Aorta (tissue), 5 donors: ENCODE measurements at places on chromosomes 5 and 9. TPM values are rescaled to one million over a fixed set of nuclear protein-coding genes. Genes with fewer than 3 reads are reported as not detected.

DNA sequence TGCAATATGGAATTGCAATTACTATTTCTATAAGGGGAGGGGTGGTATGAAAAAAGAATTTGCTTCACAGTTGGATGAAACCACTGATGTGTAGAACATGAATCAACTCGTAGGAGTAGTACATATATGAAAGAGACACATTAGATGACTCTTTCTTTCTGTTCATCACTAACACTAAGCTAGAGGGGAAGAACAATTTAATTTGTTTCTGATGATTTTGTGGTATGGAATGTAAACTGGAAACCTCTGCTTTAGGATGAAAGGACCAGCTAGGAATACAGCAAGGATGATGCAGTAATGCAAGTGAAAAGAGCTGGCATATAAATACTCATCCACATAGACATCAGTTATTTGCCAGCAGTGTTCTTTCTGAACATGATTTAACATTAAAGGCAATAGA lies 113.4 kb downstream of the PAPPA start:
- H3K27ac ChIP-seq, result no peak overlapping the region
- no peak for DNase-seq
- H3K27me3 ChIP-seq, result no peaks in the 10 kb centered on the region
- no peaks in the 10 kb centered on the region for H3K36me3 ChIP-seq
- no peak overlapping the region for H3K4me3 ChIP-seq
- no peaks in the 10 kb centered on the region for H3K4me1 ChIP-seq

The ANKRD20A1 gene
- total RNA-seq, result 1.9 TPM

GRCh38 chr5:73122875-73123810 lies 2.8 kb downstream of the TMEM171 start:
- DNase-seq, result no peak
- no peaks in the 10 kb centered on the region for H3K27me3 ChIP-seq
- no peak overlapping the region for H3K4me3 ChIP-seq
- no peaks in the 10 kb centered on the region for H3K36me3 ChIP-seq

- no peaks in the 10 kb centered on the region for H3K27me3 ChIP-seq
- no peak overlapping the region for H3K4me3 ChIP-seq
- H3K27ac ChIP-seq, result peak overlapping the region; percentile 70
- peaks cover 6% of the 10 kb centered on the region for H3K4me1 ChIP-seq
- no peak for DNase-seq
These were observed 4.9 kb downstream of the NEK6 start for GRCh38 chr9:124262649-124262972.

DNA sequence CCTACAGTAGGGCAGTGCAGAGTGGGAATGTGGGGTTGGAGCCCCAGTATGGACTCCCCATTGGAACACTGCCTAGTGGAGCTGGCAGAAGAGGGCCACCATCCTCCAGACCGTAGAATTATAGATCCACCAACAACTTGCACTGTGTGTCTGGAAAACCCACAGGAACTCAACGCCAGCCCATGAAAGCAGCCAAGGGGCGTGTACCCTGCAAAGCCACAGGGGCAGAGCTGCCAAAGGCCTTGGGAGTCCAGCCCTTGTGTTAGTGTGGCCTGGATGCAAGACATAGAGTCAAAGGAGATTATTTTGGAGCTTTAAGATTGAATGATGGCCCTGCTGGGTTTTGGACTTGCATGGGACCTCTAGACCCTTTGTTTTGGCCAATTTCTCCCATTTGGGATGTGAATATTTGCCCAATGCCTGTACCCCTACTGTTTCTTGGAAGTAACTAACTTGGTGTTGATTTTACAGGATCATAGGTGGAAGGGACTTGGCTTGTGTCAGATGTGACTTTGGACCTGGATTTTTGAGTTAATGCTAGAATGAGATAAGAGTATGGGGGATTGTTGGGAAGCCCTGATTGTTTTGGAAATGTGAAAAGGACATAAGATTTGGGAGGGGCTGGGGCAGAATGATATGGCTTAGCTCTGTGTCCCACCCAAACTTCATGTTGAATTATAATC lies 266.8 kb downstream of the SEMA5A start:
- H3K27ac ChIP-seq, result no peak overlapping the region
- H3K27me3 ChIP-seq, result no peaks in the 10 kb centered on the region
- no peaks in the 10 kb centered on the region for H3K36me3 ChIP-seq
- no peak overlapping the region for H3K4me3 ChIP-seq
- H3K4me1 ChIP-seq, result no peaks in the 10 kb centered on the region
- DNase-seq, result no peak

GRCh38 chr9:89841456-89841855 lies 236.6 kb downstream of the GADD45G start:
- H3K27ac ChIP-seq, result no peak overlapping the region
- H3K36me3 ChIP-seq, result no peaks in the 10 kb centered on the region
- no peak overlapping the region for H3K4me3 ChIP-seq
- DNase-seq, result no peak
- H3K27me3 ChIP-seq, result no peaks in the 10 kb centered on the region

DNA sequence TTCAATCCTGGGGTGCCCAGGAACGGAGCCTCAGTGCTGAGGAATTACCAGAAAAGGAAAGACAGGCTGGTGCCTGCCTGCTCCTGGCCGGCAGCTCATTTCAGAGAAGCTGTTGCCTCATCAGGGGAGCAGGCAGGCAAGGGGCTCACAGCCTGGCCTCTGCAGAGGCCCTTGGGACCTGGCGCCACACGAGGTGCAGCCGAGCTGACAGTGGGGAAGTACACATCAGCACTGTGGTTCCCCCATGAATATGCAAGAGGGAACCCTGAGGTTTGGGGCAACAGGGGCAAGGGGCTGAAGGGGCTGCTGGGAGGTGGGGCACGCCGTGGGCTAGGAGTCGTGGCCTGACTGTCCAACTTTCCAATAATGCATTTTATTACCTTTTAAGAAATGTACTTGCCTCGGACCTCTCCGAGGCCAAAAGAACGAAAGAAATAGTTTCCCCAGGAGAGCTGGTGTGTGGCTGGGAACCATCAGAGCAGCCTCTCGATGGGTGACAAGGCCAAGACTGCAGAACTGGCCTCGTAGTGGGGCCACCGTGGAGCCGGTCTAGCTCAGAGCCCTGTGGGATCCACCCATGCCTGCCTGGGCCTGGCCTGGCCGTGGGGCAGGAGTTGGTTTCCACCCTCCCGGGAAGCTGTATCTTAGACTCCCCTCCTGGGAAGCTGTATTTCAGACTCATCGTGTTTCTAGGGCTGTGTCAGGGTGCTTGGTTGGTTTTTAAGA lies 198.6 kb downstream of the PAX5 start:
- H3K4me3 ChIP-seq, result no peak overlapping the region
- no peak for DNase-seq
- no peaks in the 10 kb centered on the region for H3K4me1 ChIP-seq
- no peaks in the 10 kb centered on the region for H3K27me3 ChIP-seq
- H3K27ac ChIP-seq, result no peak overlapping the region

GRCh38 chr9:83266331-83266665 lies 203.4 kb upstream of the RASEF start:
- no peaks in the 10 kb centered on the region for H3K36me3 ChIP-seq
- no peak overlapping the region for H3K4me3 ChIP-seq
- no peak for DNase-seq
- no peaks in the 10 kb centered on the region for H3K4me1 ChIP-seq
- H3K27me3 ChIP-seq, result no peaks in the 10 kb centered on the region

GRCh38 chr5:123455640-123456039 lies 32.4 kb upstream of the CEP120 start:
- H3K27me3 ChIP-seq, result no peaks in the 10 kb centered on the region
- no peaks in the 10 kb centered on the region for H3K36me3 ChIP-seq
- no peaks in the 10 kb centered on the region for H3K4me1 ChIP-seq
- no peak for DNase-seq

The C9orf78 gene
- 38.1 TPM for total RNA-seq

DNA sequence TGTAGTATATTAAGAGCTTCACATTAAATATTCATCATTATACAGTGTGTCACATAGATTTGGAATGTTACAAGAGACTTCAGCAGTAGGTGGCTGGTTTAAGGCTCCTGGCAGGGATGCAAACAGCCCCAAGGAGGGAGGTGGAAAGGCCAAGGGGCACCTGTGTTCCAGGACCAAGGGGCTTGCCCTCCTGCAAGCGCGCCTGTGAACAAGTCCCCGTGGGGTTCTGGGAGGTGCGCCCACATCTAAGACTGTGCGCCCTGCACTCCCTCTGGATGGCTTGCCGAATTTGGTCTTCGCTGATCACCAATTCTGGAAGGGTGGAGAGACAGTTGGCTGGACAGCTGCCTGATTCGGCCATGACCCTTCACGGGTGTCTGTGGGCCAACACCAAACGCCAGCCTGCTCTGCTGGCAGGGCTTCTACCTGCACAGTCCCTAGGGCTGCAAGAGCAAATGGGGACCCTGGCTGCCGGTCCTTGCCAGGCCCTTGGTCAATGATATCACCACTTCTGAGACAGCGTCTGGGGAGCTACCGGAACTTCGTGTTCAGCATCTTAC lies 12.1 kb upstream of the SLC25A51 start:
- H3K4me3 ChIP-seq, result no peak overlapping the region
- H3K36me3 ChIP-seq, result no peaks in the 10 kb centered on the region
- H3K27ac ChIP-seq, result no peak overlapping the region
- DNase-seq, result no peak
- no peaks in the 10 kb centered on the region for H3K4me1 ChIP-seq
- H3K27me3 ChIP-seq, result no peaks in the 10 kb centered on the region

- H3K27me3 ChIP-seq, result no peaks in the 10 kb centered on the region
- no peak overlapping the region for H3K4me3 ChIP-seq
- no peaks in the 10 kb centered on the region for H3K4me1 ChIP-seq
- no peak overlapping the region for H3K27ac ChIP-seq
- DNase-seq, result no peak
These were observed 72.9 kb downstream of the BAAT start for GRCh38 chr9:101311758-101312420.

The SPINK6 gene
- not detected for total RNA-seq

GRCh38 chr9:135037521-135038250 lies 49.8 kb upstream of the OLFM1 start:
- no peaks in the 10 kb centered on the region for H3K4me1 ChIP-seq
- H3K27ac ChIP-seq, result no peak overlapping the region
- H3K36me3 ChIP-seq, result no peaks in the 10 kb centered on the region

DNA sequence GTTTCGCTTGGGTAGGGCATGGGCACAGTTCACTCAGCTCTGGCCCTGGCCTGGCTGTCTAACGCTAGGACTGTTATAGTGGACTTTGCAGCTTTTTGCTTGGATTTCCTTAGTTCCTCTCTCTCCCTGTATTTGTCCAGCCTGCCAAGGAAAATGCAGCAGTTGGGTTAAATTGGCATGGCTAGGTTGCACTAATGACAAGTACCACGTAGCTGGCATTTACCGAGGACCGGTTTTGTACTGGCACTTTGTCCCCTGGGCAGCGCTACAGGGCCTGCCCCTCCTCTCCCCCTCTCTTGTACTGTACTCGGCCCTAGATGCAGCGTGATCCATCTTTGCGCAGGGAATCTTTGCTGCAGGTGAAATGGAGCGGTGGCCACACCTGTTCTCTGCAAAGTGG lies 2.4 kb downstream of the WDR5 start:
- no peak for DNase-seq
- no peaks in the 10 kb centered on the region for H3K27me3 ChIP-seq
- H3K36me3 ChIP-seq, result peaks cover 9% of the 10 kb centered on the region
- H3K4me3 ChIP-seq, result no peak overlapping the region

The ALDH1A1 gene
- total RNA-seq, result 107 TPM

DNA sequence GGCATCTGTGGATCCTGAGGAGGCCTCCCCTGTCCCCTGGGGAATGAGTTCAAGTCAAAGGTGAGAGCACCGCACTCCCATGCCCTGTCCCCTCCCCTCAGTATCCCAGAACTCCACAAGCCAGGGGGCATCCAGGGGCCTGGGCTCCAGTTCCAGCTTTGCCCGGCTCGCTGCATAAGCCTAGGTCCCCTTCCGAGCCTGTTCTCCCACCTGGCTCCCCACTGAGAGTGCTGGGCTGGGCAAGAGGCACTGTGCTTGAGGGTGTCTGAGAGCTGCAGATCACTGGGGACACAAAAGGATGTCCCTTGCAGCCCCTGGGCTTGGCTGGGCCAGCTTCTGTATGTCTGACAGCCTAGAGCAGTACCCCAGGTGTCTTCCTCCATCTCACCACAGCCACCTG lies 4.6 kb downstream of the DOK3 start:
- H3K4me3 ChIP-seq, result no peak overlapping the region
- no peaks in the 10 kb centered on the region for H3K36me3 ChIP-seq
- H3K4me1 ChIP-seq, result no peaks in the 10 kb centered on the region
- peak; percentile 68 for DNase-seq

The CTXN3 gene
- not detected for total RNA-seq

- no peak for DNase-seq
- no peak overlapping the region for H3K4me3 ChIP-seq
- H3K4me1 ChIP-seq, result peaks cover 2% of the 10 kb centered on the region
- no peaks in the 10 kb centered on the region for H3K36me3 ChIP-seq
These were observed 35.5 kb downstream of the EFNA5 start for GRCh38 chr5:107634981-107635848.

The CYSTM1 gene
- total RNA-seq, result 44.7 TPM

The IFNB1 gene
- total RNA-seq, result not detected

GRCh38 chr5:53473633-53474032 lies 6.8 kb upstream of the FST start:
- H3K4me1 ChIP-seq, result no peaks in the 10 kb centered on the region
- H3K36me3 ChIP-seq, result no peaks in the 10 kb centered on the region
- no peak overlapping the region for H3K27ac ChIP-seq

DNA sequence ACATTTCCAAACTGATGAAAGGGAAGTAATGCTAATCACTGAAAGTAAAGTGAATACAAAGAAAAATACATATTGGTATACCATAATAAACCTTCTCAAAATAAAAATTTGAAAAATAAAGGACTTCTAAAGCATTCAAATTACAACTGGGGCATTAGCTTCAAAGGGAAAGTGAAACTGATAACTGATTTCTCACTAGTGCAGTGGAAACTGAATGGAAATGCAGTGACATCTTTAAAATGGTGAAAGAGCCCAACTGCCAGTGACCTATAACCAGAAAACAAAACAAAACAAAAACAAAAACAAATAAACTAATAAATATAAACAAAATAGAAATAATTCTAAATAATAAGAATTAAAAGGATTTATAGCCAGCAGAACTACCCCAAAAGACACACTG lies 297.5 kb upstream of the GRIN3A start:
- H3K36me3 ChIP-seq, result no peaks in the 10 kb centered on the region
- H3K27me3 ChIP-seq, result no peaks in the 10 kb centered on the region
- no peak overlapping the region for H3K4me3 ChIP-seq
- no peak for DNase-seq
- no peak overlapping the region for H3K27ac ChIP-seq
- H3K4me1 ChIP-seq, result no peaks in the 10 kb centered on the region

DNA sequence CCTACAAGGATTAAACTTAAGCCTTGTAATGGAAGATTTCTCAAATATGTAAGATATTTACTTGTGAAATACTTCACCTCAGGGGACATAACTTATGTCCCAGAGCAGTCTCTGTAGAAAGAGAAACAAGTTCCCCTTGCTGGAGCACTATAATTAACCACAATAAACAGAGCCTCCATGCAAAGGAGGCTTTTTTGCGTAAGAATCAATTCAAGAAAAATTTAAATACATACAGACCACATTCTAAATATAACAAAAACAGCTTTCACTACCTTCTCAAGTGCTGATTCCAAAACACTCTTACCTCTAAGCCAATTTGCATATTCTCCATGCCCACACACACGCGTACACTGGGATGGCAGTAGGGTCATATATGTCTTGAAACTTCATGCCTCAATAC lies 30.7 kb upstream of the CCNB1 start:
- no peaks in the 10 kb centered on the region for H3K27me3 ChIP-seq
- no peak overlapping the region for H3K27ac ChIP-seq
- H3K4me1 ChIP-seq, result no peaks in the 10 kb centered on the region
- no peak overlapping the region for H3K4me3 ChIP-seq
- no peak for DNase-seq

The TSSK1B gene
- 0.18 TPM for total RNA-seq

GRCh38 chr9:79639354-79639753 lies 67.6 kb downstream of the TLE4 start:
- no peaks in the 10 kb centered on the region for H3K36me3 ChIP-seq
- H3K4me3 ChIP-seq, result no peak overlapping the region
- no peaks in the 10 kb centered on the region for H3K4me1 ChIP-seq

GRCh38 chr5:72221541-72221940 lies 98.5 kb downstream of the MRPS27 start:
- no peak for DNase-seq
- H3K27me3 ChIP-seq, result no peaks in the 10 kb centered on the region
- no peak overlapping the region for H3K4me3 ChIP-seq
- H3K4me1 ChIP-seq, result no peaks in the 10 kb centered on the region
